ENCODE measurements at places on chromosomes 11 and 22.
A peak's percentile ranks its signal among the peaks of the same experiment; 100 is the strongest.

DNA sequence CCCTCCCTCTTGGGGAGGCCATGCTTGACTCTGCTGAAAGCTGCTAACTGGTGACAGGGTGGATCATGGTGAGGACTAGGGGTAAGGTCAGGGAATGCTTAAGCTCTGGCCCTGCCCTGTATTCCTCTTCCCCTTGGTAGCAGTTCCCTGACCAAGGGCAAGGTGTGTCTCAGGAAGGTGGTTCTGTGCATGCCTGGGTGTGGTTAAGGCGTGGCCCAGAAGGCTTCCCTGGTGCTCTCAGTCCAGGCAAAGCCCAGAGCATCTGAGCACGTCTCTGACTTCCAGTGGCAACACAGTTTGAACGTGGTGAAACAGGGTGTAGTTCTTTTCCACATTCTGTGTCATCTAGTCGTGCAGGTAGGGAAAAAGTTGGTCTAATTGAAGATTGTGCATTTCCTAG lies 53.1 kb upstream of the HORMAD2 start:
- no peak for DNase-seq

GRCh38 chr11:20363500-20364340 lies at the start of gene HTATIP2:
HTATIP2 (plus strand) TSS chr11:20363714; CDS start chr11:20364238, 524 bp downstream.
- peak; percentile 60 for DNase-seq

- DNase-seq = peak; percentile 16
Observed at GRCh38 chr11:120172054-120172911, 34.4 kb upstream of the TRIM29 start.

GRCh38 chr11:104817973-104818372 lies 80.3 kb downstream of the CASP12 start:
- DNase-seq = no peak

GRCh38 chr11:11640152-11640551 lies 18.3 kb upstream of the GALNT18 start:
- no peak for DNase-seq

- DNase-seq = no peak
Observed at GRCh38 chr11:75718419-75719339, 1.0 kb downstream of the MOGAT2 start.

DNA sequence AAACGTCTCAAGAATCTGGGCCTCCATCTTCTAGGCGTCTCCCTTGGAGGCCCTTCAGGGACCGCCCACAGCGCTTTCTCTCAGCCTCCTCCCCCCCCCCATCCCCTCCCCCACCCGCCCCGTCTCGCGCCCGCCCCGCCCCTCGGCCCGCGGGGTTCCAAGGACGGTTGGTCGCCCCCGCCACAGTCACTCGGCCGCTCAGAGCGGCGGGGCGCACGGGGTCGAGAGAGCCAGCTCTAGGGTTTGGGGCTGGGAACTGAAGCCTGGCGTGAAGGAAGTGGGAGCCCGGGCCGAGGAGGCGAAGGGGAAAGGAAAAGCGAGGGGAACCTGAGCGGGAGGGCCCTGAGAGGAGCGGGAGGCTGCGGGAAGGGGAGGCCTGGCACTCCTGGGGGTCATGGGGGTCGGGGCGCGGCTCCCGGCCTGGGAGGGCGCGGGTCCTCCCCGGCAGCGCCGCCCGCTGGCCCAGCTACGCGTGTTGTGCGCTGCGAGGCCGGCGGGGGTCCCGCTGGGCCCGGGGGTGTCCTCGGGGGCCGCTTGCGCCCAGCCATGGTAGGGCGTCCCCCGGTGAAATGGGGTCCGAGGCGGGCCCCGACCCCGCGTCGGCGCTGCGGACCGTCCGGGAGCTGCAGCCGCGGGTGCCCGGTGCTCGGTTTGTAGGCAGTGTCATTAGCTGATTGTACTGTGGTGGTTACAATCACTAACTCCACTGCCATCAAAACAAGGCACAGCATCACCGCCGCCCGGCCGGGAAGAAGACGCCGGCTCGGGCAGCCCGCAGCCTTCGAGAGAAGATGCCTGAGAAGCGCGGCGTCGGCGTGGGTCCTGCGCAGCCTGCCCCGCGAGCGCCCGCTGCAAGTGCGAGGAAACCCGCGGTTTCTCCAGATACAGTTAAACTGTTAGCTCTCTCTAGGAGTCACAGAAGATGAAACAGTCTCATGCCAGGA lies at the start of gene BTG4:
BTG4 (minus strand) TSS at position 91 of the 944 bp plus-strand sequence. CDS start 13,610 bp downstream, outside the sequence.
- no peak for DNase-seq

GRCh38 chr11:10502065-10502680 lies 38.8 kb downstream of the RNF141 start:
- DNase-seq = no peak

DNA sequence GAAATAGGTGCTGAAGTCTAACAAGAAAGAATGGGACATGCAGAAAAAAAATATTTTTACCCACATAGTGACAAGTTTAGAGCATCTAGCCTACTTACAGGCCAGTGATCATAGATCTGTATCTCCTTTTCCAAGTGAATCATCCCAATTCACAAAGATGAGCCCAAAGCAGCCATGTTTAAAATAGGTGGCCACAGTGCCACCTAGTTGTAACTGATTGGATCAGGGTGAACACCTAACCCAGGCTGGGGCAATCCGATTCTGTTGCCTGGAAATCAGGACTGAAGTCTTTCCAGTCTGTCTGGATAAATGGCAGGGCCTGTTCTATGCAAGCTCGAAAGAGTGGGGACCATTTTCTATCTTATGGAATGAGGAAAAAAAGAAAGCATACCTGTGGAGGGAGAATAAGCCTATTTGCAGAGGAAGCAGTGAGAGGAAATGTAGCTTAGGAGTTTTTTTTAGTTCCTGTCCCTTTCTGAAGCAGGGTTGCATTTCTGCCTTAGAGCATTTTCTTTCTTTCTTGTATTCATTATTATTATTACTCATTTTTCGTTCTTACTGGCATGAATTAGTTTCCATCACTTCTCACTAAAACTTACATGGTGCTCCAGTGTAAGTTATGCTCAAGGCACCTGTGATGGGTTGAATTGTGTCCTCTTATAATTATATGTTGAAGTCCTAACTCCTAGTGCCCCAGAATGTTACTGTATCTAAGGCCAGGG lies 113.2 kb upstream of the RAG2 start:
- no peak for DNase-seq

- DNase-seq = no peak
Observed at GRCh38 chr11:118689503-118689851, 10.0 kb upstream of the TREH start.

DNA sequence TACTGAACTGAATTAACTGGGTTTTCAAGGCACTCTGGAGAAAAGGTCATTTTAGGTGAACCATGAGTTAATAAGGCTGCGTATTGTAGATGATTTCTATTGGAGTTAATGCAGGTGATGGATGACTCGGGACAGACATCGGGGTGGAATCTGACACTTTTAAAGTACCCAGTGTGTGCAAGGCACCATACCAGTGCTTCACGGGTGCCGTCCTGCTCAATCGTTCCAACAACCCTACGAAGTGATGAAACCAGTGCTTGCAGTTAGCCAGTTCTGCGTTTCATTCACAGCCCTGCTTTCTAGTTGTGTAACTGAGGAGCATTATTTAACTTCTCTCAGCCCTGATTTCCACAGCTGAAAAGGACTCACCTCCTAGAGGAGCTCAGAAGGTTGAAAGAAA lies 216.5 kb downstream of the BARX2 start:
- no peak for DNase-seq

- no peak for DNase-seq
Observed at GRCh38 chr11:111514216-111515031, at the start of gene HOATZ. HOATZ (plus strand) TSS chr11:111514778; CDS start chr11:111514785, 7 bp downstream.

DNA sequence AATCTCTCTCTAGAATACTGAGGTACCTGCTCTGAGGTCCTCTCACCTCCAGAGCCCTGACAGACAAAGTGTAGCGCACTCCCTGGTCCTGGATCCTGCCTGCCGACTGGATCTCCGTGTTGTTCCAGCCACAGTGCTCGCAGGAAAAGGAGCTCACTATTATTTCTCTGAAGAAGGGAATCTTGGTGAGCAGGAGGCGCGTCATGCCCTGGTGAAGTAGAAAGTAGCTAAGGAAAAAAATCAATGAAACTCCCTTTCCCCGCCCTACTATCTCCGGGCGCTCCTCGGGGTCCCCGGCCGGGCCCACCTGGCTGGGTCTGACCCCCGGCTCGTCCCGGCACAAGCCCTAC lies 412 bp downstream of the ZPR1 start:
- DNase-seq = no peak

GRCh38 chr11:73072935-73073481 lies 69.1 kb downstream of the FCHSD2 start:
- no peak for DNase-seq

- no peak for DNase-seq
Observed at GRCh38 chr11:112881461-112881860, 79.8 kb upstream of the NCAM1 start.

GRCh38 chr11:45805305-45806071 lies 539 bp downstream of the SLC35C1 start:
- no peak for DNase-seq

DNA sequence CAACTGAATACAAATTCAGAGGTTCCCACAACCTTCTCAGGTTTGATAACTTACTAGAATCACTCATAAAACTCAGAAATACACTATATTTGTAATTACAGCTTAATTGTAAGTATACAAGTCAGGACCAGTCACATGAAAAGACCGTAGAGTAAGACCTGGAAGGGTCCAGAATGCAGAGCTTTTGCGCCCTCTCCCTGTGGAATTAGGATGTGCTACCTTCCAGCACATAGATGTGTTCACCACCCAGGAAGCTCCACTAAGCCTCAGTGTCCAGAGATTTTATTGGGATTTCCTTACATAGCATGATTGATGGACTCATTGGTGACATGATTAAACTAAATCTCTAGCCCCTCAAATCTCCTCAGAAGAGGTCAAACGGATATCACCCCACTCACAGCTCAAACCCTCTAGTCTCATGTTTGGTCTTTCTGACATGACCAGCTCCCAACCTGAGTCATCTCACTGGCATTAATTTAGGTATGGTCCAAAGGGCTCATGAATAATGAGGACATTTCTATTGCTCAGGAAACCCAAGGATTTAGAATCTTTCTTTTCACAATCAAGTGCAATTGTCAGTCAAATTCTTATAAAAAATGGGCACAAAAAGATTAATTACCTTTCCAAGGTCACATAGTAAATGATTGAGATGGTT lies 77.2 kb upstream of the UBASH3B start:
- DNase-seq = no peak

DNA sequence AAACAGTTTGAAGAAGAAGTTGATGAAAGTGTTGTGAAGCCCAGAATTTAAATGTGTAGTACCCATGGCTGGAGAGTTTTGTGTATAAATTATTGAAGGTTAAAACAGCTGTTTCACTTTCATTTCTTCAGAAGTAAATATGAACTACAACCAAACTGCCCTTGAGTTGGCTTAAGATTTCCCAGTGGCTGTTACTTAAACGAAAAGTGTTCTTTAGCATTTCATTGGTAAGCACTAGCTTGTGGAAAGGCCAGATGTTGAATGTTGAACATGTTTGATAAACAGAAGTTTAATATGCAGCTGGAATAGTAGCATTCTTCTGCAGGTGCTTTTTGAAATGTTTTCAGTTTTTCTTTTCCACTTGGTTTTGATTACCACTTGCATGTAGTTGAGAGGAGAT lies 83.2 kb upstream of the TNRC6B start:
- DNase-seq = no peak

DNA sequence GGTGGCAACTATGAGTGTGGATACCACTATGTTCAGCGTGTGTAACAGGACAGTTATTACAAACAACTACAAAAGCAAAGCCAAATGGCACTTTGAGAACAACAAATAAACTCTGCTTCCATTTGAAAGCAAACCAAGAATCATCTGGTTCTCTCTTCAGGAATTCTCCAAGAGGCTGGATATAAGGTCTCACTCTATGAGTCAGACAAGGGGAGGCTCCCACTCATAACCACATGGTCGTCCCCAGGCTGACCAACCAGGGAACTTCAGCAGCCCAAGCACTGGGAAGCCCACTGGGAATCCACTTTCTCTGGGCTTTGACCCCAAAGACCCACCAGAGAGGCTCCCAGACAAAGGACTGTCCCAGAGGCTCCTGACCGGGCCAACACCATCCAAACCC lies 35.3 kb downstream of the DGCR2 start:
- DNase-seq = no peak

DNA sequence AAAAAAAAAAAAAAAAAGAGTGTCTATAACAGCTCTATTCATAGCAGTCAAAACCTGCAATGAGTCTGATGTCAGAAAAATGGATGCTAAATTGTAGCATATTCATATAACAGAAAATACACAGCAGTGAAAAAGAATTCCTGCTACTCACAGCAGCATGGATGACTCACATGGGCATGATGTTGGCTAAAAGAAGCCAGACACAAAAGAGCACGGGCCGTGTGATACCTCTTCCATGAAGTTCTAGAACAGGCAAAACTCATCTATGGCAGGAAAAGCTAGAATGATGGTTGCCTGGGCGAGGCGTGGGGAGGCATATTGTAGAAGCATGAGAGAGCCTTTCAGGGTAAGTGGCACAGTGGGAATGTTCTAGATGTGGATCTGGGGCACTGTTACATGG lies 18.9 kb downstream of the PLAAT3 start:
- DNase-seq = no peak

DNA sequence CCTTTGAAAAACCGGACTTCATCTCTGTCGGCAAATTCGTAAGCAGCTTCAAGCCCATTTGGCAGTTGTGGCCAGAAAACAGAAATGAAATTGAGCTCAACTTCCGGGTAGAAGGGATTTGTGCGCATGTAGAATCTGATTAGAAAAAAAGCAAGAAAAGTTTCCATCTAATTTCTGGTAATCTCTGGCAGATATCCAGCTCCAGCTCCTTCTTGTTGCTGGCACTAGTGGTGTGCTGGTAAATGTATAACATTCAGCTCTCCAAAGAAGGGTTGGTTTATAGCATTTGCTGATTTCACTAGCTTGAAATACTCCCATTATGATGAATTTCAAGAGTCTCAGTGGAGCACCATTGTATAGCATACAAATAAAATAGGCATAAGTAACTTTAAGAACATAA lies 5.4 kb downstream of the MMP1 start:
- no peak for DNase-seq

DNA sequence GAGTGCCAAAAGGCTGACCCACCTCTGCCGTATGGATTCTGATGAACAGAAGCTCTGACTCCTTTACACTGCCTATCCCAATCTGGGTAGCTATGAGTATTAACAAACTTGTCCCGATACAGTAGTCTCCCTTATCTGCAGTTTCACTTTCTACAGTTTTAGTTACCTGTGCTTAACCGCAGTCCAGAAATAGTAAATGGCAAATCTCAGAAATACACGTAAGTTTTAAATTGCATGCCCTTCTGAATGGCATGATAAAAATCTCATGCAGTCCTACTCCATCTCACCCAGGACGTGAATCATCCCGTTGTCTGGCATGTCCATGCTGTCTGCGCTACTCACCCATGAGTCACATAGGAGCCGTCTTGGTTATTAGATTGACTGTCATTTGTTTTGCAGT lies 68.8 kb downstream of the SNX19 start:
- DNase-seq = no peak

GRCh38 chr11:106087815-106088435 lies 10.5 kb downstream of the AASDHPPT start:
- DNase-seq = peak; percentile 23

GRCh38 chr22:49013707-49014106 lies 814.0 kb downstream of the BRD1 start:
- DNase-seq = no peak

GRCh38 chr11:35420371-35420770 lies 1.0 kb upstream of the SLC1A2 start:
- no peak for DNase-seq

Data from effector CD8-positive, alpha-beta T cell (primary cell).